MV-4-11 (cell line): ENCODE measurements at places on chromosomes 16 and 17.

DNA sequence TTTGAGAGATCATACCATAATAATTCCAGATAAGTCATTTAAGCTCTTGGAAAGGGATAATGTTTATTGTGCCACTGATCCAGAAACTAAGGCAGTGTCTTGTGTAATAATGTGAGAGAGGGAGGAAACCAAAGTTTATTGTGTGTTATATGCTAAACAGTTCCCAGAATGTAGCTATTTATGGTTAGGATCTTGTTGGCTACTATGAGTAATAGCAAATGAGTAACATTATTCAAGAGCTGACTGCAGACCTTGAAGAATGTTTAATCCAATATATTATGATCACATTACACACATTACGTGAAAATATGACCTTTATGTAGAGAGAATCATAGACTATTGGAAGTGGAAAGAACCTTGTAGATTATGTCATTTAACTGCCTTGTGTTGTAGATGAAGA lies 139.5 kb downstream of the BCAS3 start:
- peak; percentile 86 for DNase-seq

GRCh38 chr16:72094266-72094610 lies 591 bp downstream of the DHX38 start:
- no peak for DNase-seq

DNA sequence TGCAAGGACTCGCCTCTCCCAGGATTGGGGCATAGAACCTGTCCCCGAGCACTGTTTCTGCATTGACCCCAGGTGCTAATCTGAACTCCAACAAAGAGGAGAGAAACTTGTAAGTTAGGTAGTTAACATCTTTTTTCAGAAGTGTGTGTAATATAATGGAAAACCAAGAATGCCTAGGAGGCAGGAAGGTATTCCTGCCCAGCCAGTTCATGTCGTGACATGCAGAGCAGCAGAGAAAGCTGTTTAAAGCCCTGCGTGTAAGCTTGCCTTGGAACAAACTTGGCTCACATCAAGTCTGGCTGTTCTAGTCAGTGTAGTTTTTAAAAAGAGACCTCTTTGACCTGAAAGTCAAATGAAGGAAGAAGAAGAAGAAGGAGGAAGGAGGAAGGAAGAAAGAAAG lies 2.1 kb upstream of the GNA13 start:
- DNase-seq = no peak

- no peak for DNase-seq
Measured at GRCh38 chr17:36592316-36592715, 637 bp downstream of the DHRS11 start.

- peak; percentile 95 for DNase-seq
Measured at GRCh38 chr16:10297341-10298006, 88.4 kb upstream of the ATF7IP2 start.
